Lower leg skin (tissue), 4 donors: ENCODE measurements at places on chromosomes 5 and 9.
A peak's percentile ranks its signal among the peaks of the same experiment; 100 is the strongest.

DNA sequence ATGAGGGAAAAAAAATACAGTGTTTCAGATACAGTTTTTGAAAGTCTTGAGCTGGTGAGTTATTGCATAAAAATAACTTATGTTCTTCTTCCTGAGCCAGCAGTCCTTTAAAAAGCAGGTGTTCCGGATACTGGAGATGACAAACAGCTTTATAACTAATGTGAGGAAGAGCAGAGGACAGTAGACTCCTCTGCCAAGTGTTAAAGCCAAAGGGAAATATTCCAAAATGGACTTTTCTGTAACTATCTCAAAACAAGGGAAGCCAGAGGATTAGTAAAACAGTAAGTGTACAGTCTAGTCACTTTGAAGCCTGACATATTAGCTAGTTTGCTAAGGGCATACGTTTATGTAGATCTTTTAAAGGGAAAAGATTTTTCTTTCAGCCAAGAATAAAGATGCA, 11.0 kb upstream of the SNCAIP start:
- no peak for DNase-seq

- DNase-seq = no peak
These were observed 273.5 kb upstream of the PTGER4 start for GRCh38 chr5:40405996-40406740.

GRCh38 chr9:136656183-136656738, 6.5 kb upstream of the EGFL7 start:
- peak; percentile 80 for DNase-seq

GRCh38 chr5:135825373-135826220, 8.9 kb upstream of the SLC25A48 start:
- no peak for DNase-seq

DNA sequence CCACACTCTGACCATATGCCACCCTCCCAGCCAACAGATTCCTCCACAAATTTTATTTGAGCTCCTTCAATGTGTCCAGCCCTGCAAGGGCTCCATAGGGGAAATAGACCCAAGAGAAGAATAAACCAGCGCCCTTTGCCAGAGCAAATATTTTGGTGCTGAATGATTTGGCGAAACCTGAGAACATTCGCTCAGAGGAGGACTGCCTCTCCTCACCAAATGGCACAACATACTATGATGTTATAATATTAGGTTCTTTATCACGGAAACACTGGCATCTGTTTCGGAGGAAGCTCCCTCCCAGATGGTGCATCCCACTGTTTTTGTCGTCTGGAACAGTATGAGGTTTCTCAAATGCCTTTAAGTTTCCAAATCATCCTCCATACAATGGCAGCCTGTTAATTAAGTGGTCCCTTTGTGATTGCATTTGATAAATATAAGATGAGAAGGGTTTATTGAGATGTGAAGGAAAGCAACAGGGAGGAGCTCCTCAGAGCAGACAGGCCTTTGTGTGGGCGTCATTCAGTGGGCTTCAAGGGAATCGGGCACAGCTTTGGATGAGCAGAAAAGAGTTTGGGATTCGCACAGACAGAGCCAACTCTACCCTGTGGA, 139.1 kb upstream of the ADRA1B start:
- DNase-seq = no peak

DNA sequence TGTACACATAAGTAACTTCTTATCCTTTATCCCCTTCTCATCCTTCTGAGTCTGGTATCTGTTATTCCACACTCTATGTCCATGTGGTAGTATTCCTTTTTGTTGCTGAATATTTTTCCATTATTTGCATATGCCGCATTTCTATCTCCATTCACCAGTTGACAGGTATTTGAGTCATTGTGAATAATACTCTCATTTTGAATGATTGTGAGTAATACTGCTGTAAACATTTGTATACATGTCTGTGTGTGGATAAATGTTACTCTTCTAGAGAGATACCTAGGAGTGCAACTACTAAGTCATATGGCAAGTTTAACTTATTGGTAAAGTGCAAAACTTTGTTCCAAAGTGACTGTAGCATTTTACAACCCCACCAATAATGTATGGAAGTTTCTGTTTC, 15.6 kb downstream of the RIC1 start:
- no peak for DNase-seq

- no peak for DNase-seq
These were observed 61.4 kb upstream of the ANKH start for GRCh38 chr5:14932902-14933469.

DNA sequence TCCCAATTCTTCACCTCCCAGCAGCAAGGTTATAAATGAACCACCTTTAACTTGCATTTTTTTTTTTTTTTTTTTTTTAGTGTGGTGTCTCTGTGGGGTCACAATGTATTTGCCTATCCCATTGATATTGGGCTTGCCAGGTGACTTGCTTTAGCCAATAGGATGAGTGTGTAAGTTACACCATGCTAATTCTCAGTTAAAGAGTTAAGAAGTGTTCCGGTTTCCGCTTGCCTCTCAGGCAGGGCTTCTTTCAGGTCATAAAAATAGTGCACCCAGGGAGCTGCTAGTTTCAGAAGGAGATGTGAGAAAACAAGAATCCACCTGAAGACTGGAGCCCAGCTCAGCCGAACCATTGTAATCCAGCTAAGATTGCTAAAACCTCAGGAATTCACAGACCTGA, 84.2 kb upstream of the PTPRD start:
- no peak for DNase-seq

GRCh38 chr5:69450116-69450515, 35.2 kb downstream of the MARVELD2 start:
- no peak for DNase-seq

DNA sequence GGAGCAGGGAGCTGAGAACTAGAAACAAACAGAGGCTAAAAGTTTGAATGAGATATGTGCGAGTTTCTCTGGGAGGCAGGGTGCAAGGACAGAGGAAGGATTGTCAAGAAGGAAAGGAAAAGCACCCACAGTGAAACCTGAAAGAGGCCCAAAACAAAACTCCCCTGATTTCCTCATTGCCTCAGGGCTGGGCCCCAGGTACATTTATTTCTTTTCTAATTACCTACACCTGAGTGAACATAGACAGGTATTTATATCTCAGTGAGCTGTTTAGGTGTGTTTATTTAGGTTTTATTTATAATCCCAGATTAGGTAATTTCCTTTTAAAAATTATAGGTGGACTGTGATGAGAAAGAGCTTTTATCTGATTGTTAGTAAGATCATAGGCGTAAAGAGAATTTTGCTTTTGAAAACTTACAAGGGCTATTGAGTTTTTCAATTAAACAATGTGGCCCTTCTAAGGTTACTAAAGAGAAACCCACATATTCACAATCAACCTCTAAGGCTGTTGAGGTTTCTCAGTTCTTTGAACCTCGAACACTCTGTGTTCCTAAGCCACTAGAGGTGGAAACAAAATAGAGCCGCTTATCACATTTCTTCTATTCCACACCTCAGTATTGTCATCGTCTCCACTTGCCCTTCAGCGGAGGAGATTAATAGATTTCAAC, 344.8 kb downstream of the ZNF608 start:
- no peak for DNase-seq

GRCh38 chr5:27171761-27172261, 133.4 kb upstream of the CDH9 start:
- no peak for DNase-seq

GRCh38 chr5:83946516-83946915, 225.9 kb upstream of the HAPLN1 start:
- DNase-seq = no peak

DNA sequence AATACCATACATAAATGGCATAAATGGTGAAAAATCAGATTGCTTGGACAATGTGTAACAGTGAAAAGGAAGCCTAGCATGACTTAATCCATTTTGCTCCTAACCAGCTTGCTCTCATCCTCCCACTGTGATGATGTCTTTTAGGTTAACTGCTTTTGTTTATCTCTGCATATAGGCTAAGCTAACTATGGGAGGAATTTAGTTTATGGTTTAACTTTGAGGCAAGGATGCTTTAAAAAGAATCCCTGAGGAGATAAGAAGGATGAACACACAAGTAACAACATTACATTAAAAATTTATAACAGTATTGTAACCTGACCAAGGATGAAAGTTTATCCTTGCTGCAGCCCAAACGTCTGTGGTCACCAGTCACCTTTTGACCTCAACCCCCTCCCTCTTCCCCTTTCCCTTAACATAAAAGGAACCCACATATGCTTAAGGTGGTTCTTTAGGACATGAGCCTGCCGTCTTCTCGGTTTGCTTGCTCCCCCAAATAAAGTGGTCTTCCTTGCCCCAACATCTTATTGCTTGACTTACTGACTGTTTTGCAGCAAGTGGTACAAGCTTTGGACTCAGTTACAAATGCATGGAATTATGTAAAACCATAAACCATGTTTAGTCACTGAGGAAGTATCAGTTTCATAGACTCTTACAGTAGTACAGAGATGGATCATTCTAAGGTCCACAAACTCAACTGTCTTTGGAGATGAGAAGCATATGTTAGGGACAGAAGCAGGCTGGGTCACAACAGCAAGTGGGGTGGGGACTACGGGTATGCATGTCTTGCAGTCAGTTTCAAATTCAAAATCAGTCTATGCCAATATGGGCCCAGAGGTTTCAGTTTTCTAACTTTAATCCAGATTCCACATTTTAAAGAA, 31.3 kb downstream of the AGXT2 start:
- DNase-seq = no peak

- no peak for DNase-seq
These were observed 1030.2 kb upstream of the SEMA6A start for GRCh38 chr5:117604845-117605244.

- DNase-seq = no peak
These were observed 35.5 kb downstream of the UGT3A2 start for GRCh38 chr5:36031223-36031622.

GRCh38 chr9:133275105-133276000, at the start of gene ABO:
Gene ABO (minus strand): TSS chr9:133275201.
- peak; percentile 83 for DNase-seq

GRCh38 chr9:84137968-84138367, 157.4 kb downstream of the RMI1 start:
- no peak for DNase-seq

- DNase-seq = no peak
These were observed 18.8 kb downstream of the RAPGEF1 start for GRCh38 chr9:131721076-131721475.

- no peak for DNase-seq
These were observed 75.6 kb downstream of the CRB2 start for GRCh38 chr9:123431581-123431980.

GRCh38 chr5:154249826-154250225, 59.3 kb downstream of the GALNT10 start:
- DNase-seq = no peak

- no peak for DNase-seq
These were observed 705.4 kb upstream of the RIOK2 start for GRCh38 chr5:97888439-97888838.

GRCh38 chr5:39452846-39453245, 28.1 kb upstream of the DAB2 start:
- DNase-seq = no peak

- no peak for DNase-seq
These were observed 1.6 kb downstream of the FNIP1 start for GRCh38 chr5:131795228-131795627.

DNA sequence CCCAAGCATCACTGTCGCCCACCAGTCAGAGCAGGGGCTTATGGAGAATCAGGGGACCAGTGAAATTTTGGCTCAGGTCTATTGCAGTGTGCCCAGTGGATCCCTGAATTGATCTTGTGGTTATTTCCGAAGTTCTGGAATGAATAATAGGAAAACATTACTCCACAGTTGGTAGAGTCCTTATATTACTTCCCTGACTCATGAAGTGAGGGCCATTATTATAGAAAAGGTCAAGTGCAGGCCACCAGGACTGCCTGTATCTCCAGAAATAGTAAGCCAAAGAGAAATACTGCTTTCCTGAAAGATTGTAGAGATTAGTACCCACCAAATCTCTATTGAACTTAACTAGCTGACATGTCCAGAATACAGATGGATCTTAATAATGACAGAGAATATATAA, 335.0 kb downstream of the NPR3 start:
- no peak for DNase-seq

DNA sequence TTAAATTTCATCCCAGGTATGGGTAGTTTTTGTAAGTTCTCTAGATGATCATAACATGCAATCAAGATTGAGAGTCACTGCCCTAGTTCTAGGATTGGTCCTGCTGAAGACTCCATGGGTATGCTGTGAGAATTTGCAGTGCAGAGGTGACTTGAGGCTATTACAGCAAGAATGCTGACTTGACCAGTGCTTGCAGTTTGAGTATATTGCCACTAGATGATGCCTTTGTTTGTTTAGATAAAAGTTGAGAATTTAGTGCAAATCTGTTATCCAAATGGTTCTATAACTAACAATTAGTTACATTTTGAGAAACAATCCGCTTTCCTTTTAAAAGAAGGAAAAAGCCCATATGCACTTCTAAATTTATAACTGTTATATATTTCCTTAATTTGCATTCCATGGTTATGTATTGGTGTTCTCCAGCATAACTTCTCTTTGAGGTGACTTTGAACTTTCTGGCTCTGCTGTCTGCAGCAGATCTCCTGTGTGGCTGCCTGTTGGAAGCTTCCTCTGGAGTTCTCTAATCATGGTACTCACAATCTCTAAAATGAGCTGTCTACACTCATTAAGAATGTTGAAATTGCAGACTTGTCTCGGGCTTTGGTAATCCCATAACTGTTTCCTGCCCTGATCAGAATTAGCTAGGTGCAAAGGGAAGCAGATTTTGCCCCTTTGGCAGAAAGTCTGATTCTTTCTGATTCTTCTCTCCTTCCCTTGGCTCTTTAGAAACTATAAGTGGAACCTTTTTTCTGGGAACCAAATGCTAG, 24.9 kb downstream of the MELK start:
- DNase-seq = no peak

DNA sequence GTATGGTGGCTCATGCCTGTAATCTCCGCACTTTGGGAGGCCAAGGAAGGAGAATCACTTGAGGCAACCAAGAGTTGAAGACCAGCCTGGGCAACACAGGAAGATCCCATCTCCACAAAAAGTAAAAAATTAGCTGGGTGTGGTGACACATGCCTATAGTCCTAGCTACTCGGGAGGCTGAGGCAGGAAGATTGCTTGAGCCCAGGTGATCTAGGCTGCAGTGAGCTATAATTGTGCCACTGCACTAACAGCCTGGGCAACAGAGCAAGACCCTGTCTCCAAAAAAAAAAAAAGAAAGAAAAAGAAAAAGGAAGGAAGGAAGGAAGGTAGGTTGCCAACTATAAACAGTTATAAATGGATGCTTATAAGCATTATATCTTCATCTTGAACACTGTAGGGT, 51.0 kb downstream of the RFX3 start:
- no peak for DNase-seq

GRCh38 chr9:91196103-91196950, 165.4 kb downstream of the AUH start:
- DNase-seq = no peak

DNA sequence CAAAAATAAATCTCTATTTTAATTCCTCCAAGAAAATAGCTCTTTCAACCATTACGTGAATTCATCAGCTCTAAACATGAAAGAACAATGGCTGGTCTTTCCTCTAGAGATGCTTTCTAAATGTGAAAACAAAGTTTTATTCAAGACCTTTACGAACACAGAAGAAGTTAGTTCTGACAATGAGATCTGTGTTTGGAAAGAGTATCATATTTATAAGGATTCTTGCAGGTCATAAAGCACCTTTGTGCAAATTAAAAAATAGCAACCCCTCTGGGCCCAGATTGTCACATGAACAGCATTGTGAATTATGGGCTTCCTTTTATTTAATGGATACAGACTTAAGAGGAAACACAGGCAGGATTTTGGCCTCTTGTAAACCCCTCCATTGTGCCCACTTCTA, 17.7 kb upstream of the FTMT start:
- DNase-seq = no peak

- DNase-seq = peak; percentile 42
These were observed 589 bp downstream of the RIC1 start for GRCh38 chr9:5629312-5630080.
